ENCODE measurements at places on chromosomes 6 and 20. TPM values are rescaled to one million over a fixed set of nuclear protein-coding genes. Genes with fewer than 3 reads are reported as not detected.

Gene KHDC1L
- not detected for polyA plus RNA-seq

Gene DSTN
- 525 TPM for polyA plus RNA-seq

Gene GJA10
- polyA plus RNA-seq = not detected

Gene TRIM40
- not detected for polyA plus RNA-seq

Gene HLA-DQB2
- 1.7 TPM for polyA plus RNA-seq

Gene WFDC5
- not detected for polyA plus RNA-seq

Gene BEND6
- polyA plus RNA-seq = 0.86 TPM

Gene ASIP
- 0.84 TPM for polyA plus RNA-seq

Gene WFDC12
- polyA plus RNA-seq = not detected

Gene MYCT1
- 6.4 TPM for polyA plus RNA-seq

Gene NFATC2
- polyA plus RNA-seq = 0.73 TPM

Gene CLIC5
- polyA plus RNA-seq = 54.3 TPM

Gene FAM162B
- 5.8 TPM for polyA plus RNA-seq

- no peak for DNase-seq
Observed at GRCh38 chr20:54606380-54606779, 131.0 kb downstream of the DOK5 start.

GRCh38 chr20:47506850-47507249 is 5.2 kb downstream of the NCOA3 start:
- DNase-seq = no peak

GRCh38 chr20:42097741-42098140 is 479.6 kb upstream of the CHD6 start:
- DNase-seq = no peak

GRCh38 chr6:21263531-21264287 is 329.8 kb upstream of the SOX4 start:
- DNase-seq = no peak

DNA sequence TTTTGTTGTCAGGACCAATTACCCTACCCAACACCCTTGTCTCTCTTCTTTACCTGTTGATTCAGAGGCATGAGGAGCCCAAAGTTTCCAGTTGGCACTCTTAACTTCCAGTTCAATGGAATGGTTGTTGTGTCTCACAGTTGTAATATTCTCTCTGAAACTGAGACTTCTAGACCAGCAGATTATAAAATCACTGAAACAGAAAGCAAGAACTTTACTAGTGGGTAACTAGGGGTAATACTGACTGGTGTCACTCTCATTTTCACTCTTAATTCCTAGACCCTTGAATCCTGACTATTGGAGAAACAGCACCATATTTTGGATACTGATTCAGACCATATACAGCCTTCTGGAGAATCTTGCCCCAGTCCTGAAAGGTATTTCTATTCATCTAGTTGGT is 140.2 kb upstream of the MMS22L start:
- no peak for DNase-seq

GRCh38 chr20:19433371-19434350 is 221.2 kb downstream of the SLC24A3 start:
- no peak for DNase-seq

DNA sequence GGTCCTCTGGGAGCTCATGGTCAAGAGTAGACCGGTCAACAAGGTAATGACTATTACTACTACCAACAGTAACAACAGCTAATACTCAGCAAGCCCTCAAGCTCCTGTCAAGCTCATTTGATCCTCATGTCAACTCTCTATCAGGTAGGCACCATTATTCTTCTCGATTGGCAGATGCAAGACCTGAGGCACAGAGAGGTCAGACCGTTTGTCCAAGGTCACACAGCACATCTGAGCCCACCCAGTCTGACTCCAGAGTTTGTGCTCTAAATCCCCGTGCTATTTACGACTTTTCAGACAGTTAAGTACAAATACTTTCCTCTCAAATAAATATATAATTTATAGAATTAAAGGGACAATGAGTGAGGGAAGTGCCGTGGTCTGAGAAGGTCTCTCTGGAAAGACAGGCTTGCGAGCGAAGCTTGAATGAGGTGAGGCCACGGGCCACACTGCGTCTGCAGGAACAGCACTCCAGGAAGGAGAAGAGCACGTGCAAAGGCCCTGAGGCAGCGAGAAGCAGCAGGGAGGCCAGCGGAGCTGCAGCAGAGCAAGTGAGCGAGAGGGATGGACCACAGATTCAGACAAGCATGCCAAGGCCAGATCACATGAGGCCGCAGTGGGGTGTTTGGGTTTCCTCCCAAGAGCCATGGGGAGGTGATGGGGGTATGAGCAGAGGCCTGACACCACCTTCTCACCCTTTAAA is 117.3 kb downstream of the PREX1 start:
- no peak for DNase-seq

- DNase-seq = no peak
Observed at GRCh38 chr6:45795678-45796077, 220.0 kb downstream of the CLIC5 start.

Measured in kidney (tissue), 22 donors.